ENCODE measurements at places on chromosomes 7 and 10.

- DNase-seq = no peak
Measured at GRCh38 chr10:79420974-79421688, 24.3 kb downstream of the ZCCHC24 start.

DNA sequence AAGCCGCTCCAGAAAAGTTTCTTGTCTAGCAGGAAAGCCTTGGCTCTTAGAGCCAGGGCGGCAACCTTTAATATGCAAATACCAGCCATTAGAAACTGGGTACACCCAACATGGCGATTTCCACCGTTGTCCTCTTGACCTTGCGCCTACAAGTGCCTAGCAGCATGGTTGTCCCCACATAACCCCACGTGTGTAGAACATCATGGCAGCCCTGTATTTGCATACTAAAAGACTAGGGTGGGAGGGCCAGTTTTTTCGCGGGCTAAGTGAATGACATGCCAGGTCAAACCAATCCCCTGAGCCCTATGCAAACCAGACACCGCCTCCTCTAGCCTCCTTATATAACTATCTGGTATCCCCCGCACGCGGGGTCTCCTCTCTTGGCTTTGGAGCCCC is 58.4 kb upstream of the FZD8 start:
- DNase-seq = no peak

DNA sequence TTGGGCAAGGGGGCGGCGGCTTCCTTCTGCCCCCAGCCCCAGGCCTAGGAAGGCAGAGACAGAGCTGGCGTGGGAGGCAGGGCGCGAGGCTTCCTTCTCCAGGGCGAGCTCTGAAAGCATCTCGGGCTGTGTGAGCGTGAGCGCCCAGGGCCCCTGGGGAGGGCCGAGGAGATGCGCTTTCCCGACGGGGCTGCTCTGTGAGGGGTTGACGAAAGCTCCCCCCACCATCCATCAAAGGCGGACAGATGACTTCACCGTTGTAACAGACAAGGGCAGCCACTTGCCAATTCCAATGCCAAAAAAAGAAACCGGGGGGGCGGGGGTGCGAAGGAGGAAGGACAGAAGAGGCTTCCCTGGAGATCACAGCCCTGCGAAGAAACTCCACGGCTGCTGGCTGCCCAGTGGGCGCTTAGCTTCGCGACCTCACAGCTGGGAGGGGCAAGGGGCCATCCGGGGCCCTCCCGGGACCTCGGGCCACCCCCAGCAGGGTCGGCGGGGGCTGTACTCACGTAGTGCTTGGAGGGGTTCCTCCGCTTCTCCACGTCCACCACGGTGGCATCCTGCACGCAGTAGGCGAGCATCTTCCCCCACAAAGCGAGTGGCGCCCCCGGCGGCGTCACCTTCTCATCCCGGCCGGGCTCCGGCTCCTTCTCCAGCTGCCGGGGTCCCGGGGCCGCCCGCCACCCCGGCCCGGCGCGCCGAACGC is 537 bp downstream of the SH3PXD2A start:
- no peak for DNase-seq

GRCh38 chr7:88398459-88398858 is 91.8 kb upstream of the STEAP4 start:
- no peak for DNase-seq

DNA sequence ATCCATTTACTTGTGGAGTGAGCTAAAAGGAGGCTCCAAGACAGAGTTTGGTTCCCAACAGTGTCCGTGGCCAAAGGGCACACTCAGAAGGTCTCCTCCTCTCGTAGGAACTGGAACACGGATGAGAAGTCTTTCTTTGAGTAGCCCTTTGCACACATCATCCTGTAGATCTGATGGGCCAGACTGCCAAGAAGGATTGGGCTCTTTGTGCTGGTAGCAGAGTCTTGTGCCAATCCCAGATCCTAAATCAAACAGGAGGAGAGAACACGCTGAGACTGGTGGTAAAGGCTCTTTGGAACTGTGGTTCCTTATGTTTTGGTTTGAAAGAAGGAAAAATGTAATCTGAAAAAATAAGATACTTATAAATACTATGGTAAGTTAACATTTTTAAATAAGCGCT is 136.6 kb downstream of the HIBADH start:
- no peak for DNase-seq

- DNase-seq = no peak
Measured at GRCh38 chr7:20408467-20408826, 77.7 kb downstream of the ITGB8 start.

DNA sequence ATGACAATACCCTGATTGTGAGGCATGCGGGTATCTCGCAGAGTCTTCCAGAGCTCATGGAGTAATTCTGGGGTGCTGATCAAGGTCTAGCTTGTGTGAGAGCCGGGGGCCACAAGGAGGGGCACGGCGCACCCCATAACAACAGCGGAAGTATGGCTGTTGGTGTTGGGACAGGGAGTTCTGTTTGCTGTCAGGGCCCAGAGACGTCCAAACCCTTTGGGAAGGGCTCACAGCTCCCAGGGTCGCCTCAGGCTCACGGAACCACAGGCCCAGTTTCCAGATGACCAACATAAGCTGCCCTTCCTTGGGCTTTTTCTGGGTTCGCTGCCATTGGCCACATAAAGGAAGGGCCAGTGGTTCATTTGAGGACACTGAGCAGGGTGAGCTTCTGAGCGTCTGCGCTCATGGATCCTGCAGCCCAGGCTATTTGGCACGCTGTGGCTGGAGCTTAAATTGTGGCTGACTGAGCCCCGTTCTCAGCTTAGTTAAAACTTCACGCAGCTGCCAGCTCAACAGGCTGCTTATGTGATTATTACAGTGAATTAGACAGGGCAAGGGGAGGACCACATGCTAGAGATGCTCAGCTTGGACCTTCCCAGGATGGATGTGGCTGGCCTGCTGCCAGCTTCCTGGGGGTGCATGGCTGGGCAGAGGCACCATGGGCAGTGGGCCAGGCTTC is 92.3 kb downstream of the DNAJB6 start:
- DNase-seq = no peak

DNA sequence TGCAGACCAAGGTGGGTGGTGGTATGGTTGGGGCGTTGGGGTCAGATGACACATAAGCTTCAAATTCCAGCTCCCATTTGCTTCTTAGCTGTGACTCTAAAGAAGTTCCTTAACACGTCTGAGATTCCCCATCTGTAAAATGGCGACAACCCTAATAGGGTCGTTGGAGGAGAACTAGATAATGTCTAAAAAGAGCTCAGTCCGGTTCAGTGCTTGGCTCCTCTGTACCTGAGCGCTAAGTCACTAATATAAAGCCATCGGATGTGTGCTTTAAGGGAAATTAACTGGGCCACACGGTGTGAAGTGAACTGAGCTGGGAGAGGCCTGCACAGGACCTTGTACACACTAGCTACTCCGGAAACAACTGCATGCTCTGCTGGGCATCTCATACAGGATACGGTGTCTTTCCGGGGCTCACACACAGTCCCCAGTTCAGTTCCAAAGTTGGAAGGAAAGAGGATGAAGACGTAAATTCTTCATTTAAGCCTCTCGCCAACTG is 476 bp upstream of the ZFYVE27 start:
- no peak for DNase-seq

- no peak for DNase-seq
Measured at GRCh38 chr7:150751702-150752101, 14.5 kb downstream of the GIMAP5 start.

- no peak for DNase-seq
Measured at GRCh38 chr10:89644691-89644966, 413 bp downstream of the PANK1 start.

DNA sequence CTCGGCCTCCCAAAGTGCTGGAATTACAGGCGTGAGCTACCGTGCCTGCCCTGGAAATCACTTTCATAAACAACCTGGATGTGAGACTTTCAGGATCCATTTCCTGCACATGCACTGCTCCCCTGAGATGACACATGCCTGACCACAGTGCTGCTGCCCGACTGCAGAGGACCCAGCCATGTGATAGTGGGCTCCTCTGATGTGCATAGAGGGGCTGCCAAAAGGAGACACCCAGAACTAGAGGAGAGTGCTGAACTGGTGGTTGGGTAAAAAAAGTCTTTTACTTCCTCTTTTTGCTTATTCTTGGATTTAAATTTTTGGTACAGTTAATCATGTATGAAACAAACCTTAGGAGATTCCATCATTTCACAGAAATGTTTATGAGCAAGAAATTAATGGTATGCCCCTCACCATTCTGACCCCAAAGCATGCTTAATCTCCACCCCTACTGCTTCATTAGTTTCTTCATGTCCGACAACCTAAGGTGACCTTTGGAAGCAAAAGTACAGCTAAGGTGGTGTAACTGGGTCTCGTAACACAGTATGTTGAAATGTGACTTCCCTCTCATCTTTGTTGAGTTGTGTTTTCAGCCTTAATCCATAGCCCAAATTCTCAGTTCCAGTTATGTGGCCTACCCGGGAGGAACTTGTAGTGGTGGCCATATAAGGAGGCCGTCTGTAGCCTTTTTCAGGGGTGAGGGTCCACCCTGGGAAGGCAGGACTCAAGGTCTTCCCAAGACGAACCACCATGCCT is 111.1 kb downstream of the RNF216 start:
- DNase-seq = no peak

DNA sequence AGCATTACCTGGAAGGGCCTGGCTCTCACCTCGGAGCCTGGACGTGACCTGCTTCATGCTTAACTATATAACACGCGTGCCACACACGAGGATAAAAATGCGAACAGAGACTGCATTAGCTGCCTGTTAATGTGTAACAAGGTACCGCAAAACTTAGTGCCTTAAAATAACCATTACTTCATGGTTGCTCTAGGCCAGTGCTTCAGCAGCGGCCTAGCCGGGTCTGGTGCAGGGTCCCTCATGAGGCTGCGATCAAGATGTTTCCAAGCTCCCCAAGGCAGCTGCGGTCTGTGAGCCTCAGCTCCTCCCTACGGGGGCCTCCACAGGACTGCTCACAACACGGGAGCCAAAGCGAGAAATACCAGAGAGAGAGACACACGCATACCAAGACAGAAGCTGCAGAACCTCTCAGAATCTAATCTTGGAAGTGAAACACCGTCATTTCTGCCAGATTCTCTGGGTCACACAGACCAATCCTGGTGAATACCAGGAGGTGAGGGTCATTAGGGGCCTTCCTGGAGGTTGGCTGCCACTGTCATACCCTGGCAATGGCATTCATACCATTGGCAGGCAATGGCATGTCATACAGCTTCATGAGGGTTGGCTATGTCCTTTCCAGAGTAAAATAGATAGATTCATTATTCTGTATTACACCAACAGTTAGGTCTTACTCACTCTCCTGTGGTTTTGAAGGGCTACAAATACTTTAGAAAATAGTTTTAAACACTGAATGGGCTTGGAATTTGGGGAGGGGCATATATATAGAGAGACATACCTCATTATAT is 94.5 kb downstream of the HIPK2 start:
- peak; percentile 37 for DNase-seq

- no peak for DNase-seq
Measured at GRCh38 chr10:42983591-42983990, 93.3 kb upstream of the RET start.

- no peak for DNase-seq
Measured at GRCh38 chr10:97475936-97476594, 22.2 kb downstream of the MMS19 start.

DNA sequence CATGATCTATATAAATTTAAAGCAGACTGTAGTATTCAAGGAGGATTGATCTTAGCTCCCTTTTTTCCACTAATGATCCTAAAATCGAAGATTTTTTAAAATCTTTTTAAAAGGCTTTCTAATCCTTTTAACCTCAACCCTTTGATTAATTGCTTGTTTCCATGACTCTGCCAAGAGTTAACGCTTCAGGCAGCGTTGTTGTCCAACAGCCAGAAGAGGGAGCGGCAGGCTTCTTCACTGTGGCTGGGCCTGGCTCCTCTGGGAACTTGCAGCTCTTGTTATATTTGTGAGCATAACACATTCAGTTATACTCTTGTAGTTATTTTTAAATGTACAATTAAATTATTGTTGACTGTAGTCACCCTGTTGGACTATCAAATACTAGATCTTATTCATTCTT is 26.3 kb downstream of the CRCP start:
- no peak for DNase-seq
